ENCODE measurements at places on chromosomes 7 and 10.

- DNase-seq, result no peak
Observed at GRCh38 chr7:43139137-43139536, 26.7 kb downstream of the HECW1 start.

- no peak for DNase-seq
Observed at GRCh38 chr10:127027786-127028185, 122.6 kb downstream of the DOCK1 start.

DNA sequence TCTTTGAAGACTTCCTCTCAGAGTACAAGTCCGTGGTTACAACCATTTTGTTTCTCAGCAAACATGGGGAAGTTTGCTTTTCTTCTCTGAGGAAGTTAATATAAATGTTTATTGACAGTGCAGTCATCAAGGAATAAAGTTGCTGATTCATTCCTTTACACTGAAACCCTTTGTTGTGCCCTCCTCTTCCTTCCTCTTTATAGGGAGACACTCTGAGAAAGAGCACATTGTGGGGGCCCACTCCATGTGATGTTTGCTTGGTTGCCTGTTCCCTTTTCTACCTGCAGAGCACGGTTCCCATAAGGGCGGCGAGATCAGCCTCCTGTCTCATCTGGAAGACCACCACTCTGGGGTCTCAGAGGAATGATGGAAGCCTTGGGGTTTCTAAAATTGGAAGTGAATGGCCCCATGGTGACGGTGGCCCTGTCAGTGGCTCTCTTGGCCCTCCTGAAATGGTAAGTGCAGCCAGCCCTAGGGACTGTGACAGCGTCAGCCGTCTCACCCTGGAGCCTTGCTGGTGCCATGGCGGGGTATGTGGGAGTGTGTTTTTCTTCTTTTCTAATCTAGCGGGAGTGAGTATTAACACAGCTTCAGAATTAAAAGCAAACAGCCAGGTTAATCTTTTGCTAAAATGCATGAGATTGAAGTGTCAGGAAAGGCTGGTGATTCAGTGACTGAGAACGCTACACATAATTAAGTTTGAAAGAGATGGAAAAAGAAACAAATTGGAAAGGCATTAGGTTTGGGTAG lies at the start of gene TBXAS1:
TSS of gene TBXAS1 (plus strand) at position 240 of the 750 bp plus-strand sequence. CDS start at position 367, 127 bp downstream.
- peak; percentile 20 for DNase-seq

- DNase-seq, result no peak
Observed at GRCh38 chr7:113715981-113716856, 202.6 kb downstream of the PPP1R3A start.

GRCh38 chr10:63692220-63692896 lies 171.2 kb downstream of the REEP3 start:
- DNase-seq, result no peak

- DNase-seq, result no peak
Observed at GRCh38 chr7:37434529-37434928, 14.1 kb downstream of the ELMO1 start.

GRCh38 chr7:43803865-43804264 lies 45.4 kb downstream of the BLVRA start:
- no peak for DNase-seq

DNA sequence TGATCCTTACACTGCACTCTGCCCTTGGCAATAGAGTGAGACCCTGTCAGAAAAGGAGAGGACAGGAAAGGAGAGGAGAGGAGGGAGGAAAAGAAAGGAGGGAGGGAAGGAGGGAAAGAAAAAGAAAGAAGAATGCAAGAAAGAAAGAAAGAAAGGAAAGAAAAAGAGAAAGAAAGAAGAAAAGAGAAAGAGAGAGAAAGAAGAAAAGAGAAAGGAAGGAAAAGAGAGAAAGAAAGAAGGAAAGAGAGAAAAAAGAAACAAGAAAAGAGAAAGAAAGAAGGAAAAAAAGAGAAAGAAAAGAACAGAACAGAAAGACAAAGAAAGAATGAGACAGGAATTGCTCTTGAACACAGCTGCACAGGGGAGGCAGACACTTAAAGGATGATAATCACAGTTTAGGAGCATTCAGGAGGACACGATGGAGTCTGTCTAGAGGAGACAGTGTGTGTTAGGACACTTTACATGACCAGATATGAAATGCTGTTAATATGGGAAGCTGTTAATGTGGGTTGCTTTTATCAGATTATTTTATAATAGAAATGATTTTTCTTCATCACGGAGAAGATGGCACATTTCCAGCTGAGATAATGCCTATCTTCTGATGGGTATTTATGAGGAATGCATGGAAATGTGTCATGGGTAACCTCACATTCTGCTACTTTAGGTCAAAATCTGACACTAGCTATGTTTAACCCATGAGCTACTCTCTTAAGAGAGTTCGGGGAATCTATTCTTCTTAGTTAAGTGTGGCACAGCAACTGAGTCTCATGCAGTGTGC lies 160.5 kb downstream of the BAMBI start:
- DNase-seq, result no peak

GRCh38 chr7:120033114-120033513 lies 239.9 kb upstream of the KCND2 start:
- DNase-seq, result no peak

DNA sequence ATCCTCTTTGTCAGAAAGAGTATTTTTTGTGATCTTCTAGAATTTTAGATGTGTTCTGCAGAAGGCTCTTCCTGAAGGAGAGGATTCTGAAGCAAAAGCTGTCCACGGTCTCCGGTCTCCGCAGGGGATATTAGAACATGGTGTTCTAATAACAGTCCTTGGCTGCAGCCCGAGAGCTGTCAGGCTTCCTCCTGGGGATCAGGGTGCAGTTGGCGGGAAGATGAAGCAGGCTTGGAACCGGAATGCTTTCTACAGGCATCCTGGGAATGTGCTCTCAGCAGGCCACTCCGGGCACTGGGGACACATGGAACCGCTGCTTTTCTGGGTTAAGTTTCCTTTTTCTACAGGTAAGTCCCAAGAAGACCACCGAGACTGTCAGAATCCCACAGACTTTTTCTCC lies 118.6 kb upstream of the PARD3 start:
- no peak for DNase-seq

DNA sequence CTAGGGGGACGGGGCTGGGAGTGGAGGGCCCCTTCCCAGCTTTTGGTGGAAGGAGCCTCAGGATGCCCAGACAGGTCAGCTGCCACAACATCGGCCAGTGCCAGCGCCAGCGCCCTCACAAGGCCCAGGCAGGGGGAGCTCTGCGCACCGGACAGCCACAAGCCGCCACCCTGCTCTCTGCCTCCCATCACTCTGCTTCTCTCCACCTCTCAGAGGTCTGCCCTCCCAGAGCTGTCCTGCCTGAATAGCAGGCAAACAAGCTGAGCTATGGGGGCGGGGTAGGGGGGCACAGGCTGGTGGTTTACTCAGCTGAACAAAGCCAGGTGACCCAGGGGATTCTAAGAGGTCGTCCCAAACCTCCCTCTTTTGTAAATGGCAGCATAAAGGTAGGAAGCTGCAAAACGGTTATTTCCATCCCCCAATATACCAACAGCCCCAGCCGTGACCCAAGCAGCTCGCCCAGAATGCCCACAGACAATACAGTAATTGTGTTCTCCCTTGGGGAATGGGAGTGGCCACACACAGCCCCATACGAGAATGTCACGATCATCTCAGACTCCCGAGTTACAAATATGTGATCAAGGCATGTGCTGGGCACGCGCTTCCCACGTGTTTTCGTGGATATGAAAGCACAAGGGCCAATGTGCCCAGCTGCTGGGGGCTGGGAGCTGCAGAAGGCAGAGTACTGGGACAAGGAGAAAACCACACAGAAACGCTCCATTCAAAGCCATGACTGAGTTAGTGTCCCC lies 19.7 kb downstream of the FAM53B start:
- no peak for DNase-seq

- no peak for DNase-seq
Observed at GRCh38 chr7:108203537-108203936, 73.4 kb upstream of the LAMB4 start.

GRCh38 chr7:17041324-17041723 lies 159.5 kb upstream of the AGR3 start:
- no peak for DNase-seq

DNA sequence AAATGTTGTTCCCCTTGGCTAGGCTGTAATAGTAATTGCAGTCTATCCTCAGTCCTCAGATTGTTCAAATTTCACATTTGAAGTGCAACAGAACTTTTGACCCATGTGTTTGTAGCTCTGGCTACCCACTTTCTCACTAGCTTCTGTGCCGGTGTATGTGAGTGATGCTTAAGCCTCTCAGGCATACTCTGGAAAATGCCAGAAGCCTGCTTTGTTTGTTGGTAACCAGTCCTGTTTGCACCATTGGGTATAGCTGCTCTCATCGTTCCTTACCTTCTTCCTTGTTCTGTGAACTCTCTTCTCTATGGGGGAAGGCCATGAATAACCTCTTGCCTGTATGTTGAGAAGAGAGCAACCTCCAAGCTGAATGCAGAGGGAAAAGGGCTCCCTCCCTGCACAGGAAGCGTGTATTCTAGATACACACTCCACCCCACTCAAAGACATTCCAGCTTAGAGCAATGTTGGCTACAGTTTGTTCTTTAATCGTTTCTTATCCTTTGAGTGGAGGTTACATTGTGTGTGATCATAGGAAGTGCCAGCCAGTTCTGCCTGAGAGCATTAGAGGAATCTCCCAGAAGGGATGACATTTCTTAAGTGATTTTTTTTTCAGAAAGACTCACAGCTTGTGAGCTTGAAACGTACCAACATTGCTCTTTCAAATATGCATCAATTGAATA lies 40.5 kb downstream of the C1QL3 start:
- no peak for DNase-seq

GRCh38 chr7:142327628-142328405 lies 70.0 kb upstream of the PRSS58 start:
- no peak for DNase-seq

DNA sequence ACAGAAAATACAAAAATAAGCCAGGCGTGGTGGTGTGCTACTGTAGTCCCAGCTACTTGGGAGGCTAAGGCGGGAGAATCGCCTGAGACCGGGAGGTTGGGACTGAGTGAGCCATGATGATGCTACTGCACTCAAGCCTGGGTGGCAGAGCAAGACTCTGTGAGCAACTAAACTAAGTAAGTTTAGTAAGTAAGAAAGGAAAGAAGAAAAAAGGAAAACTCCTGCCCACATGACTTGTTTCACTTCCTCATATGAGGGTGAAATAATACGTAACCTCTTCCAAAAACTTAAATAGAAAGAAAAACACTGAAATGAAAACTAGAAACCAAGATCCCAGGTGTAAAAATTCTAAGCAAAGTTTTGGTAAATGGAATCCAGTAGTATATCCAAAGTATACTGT lies 79.6 kb downstream of the LARP4B start:
- DNase-seq, result no peak

DNA sequence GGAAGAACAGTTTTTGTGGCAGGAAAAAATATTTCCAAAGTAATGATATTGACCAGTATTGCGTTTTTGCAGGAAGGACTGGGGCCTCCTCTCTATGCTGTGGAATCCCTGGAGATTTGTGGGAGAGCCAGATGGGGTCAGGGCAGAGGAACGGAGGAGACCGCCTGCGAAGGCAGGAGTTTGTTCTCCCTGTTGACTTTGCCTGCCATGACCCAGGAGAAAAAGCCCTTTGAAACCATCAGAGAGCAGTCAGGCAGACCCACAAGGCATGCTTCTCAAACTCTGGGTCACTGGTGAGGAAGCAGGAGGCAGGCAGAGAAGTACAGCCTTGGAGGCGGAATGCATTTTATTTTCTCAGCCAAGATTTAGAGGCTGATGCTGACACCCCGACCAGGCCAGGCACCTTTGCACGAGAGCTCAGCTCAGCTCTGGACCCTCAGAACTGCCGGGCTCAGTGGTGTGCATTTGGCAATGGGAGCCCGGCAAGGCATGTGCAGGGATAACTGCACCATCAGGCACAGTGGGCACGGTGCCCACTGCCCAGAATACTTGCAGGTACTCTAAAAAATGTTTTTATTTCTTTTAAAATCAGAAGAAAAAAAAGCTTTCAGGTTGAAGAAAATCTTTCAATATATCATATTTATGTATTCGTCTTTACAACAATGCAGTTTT lies 410.4 kb downstream of the RPS24 start:
- no peak for DNase-seq

DNA sequence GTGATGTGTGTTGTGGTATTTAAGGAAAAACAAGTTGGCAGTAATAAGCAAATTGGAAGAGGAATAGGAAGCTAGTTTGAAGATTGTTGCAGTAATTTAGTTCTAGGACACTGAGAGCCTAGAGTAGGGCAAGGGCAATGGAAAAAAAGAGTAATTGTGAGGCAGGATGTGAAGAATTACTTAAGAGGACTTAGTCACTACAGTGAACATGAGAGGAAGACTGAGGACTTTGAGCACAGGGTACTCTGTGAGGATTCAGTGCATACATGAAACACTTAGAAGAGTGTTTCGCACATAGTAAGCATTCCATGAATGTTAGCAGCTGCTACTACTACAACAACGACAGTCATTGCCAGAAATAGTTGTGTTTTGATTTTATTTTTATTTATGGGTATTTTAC lies 30.9 kb upstream of the DKK1 start:
- DNase-seq, result no peak

GRCh38 chr7:127029823-127030222 lies 222.9 kb downstream of the GRM8 start:
- no peak for DNase-seq

DNA sequence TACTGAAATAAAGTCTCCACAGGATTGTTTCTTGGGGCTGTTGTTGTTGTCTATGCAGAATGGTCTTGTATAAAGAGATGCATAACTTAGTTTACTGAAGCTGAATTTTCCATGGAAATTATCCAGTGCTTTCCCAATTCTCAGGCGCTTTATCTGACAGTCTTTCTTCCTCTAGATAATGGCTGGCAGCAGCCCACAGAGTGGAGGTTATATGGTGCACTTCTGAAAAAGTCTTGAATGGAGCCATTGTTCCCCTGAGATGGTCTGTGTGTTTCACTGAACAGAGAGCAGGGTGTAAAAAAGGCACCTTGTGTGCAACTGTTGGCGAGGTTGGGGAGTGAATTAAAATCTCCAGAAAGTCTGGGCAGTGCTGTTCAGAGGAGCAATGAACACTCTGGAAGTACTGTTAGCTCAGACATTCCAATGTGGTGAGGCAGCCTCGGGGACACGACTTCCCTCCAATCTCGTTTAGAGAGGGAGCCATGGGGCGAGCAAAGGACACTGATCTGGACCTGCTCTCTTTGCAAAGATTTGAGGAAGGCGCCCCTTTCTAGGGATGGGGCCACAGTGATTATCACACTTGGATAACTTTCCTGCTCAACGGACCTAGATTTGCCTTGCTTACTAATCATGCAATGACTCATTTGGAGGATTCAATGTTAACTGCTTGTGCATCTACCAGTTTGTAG lies 2.0 kb upstream of the PLCE1 start:
- DNase-seq, result no peak

DNA sequence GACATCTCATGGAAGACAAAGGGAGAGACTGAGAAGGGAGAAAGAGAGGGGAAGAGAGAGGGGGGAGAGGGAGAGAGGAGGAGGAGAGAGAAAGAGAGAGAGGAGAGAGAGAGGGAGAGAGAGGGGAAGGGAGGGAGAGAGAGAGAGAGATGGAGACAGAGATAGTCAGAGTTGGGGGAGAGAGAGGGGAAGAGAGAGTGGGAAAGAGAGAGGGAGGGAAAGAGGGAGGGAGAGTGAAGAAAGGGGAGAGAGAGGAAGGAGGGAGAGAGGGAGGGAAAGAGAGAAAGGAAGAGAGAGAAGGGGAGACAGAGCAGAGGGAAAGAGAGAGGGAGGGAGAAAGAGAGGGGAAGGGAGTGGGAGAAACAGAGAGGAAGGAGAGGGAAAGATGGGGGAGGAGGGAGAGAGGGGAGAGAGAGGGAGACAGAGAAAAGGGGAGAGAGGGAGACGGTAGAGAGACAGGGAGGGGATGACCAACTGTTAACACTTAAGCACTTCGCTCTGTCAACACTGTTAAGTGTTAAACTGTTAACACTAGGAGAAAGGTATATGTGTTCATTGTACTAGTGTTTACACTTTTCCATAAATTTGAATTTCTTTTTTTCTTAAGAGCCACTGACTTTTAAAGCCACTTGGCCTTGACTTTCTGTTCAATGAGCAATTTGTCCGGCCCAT lies 21.8 kb upstream of the SDK1 start:
- DNase-seq, result no peak

All from activated effector memory CD4-positive, alpha-beta T cell treated with Interleukin-2 at 50 U/mL for 16 hours (primary cell).